Right lobe of liver (tissue), 6 donors: ENCODE measurements at places on chromosomes 16 and 17. TPM values are rescaled to one million over a fixed set of nuclear protein-coding genes. Genes with fewer than 3 reads are reported as not detected.

- no peak for DNase-seq
Measured at GRCh38 chr16:68353366-68353765, 42.5 kb downstream of the PRMT7 start.

DNA sequence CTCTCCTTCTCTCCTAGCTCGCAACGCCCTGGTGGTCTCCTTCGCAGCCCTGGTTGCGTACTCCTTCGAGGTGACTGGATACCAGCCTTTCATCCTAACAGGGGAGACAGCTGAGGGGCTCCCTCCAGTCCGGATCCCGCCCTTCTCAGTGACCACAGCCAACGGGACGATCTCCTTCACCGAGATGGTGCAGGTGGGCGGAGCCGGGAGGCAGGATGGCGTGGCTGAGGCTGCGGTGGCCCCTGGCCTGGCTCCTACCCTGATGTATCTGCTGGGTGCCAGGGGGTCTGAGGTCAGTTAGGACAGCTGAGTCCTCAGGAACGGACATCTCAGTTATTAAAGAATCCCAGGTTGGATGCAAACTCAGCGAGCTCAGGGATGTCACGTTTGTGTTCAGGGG is 16.7 kb downstream of the SLC26A11 start:
- no peak for DNase-seq

DNA sequence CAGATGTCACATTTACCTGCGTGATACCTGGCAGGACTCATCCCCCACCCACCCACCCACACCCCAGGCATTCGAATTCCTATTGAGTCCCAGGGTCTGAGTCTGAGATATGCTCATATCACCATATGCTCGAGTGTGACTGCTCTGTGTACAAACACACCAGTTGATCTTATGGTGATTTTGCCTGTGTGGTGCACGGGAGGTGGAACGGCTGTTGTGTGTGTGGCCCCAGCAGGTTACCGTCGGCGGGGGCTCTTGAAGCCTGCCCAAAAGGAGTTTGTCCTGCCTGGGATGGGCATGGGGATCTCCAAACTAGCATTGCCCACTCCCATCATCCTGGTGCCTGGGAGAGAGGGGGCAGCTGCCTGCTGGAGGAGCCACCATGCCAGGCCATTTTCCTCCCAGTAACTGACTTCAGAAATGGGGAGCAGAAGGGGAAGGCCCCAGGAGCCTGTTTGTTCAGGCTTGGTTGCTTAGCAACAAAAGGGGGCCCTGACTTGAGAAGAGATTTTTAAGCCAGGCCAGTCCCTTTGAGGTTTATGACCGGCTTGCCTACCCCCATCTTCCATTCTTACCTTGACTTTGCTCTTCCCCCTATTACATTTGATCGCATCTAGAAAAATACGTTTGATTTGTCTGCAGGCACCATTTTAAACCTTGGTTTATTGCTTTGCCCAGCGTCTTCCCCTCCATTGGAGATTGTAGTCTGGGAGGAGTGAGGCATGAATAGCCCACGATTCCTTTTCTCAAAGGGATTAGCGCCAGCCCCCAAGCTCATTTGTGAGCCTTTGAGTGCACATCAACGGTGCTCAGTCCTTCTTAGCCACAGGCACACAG is 217.7 kb downstream of the CCDC182 start:
- DNase-seq = no peak

The ATP2A3 gene
- total RNA-seq = 4.3 TPM

The CNTNAP4 gene
- total RNA-seq = not detected
